ENCODE measurements at places on chromosomes 1 and 21.

- DNase-seq = no peak
These were observed 34.4 kb downstream of the WNT9A start for GRCh38 chr1:227913396-227913763.

DNA sequence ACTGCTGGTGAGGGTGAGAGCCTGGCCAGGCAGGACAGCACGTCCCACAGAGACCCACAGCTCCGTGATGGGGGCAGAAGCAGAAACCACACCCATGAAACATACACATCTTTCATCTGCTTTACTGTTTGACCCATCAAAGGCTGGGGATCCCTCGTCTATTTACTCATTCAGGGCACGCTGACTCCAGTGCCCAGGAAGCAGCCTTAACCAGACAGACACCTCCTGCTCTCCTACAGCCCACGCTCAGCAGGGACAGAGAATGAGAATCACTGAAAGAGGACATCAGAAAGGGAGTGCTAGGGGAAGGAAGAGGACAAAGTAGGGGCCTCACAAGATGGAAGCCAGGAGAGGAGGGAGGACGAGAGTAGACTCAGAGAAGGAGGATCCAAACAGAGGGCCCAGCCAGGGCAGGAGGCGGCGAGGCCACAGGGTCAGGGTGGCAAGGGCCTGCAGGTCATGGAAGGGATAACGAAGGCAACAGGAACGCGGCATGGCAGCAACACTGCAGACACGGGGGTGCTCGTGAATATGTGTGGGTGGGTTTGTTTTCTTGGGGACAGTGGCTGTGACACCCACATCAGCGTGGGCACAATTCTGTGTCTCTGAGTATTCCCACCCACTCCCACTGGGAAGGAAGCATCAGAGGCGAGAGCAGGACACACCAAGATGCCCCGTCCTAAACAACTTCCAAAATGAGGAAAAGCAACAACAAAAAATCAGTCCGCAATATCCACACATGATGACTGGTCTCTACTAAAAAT lies 15.4 kb upstream of the NADK start:
- DNase-seq = no peak

GRCh38 chr1:66494482-66494881 lies 39.5 kb upstream of the SGIP1 start:
- DNase-seq = no peak

GRCh38 chr1:59150577-59151386 lies 146.1 kb upstream of the FGGY start:
- no peak for DNase-seq

DNA sequence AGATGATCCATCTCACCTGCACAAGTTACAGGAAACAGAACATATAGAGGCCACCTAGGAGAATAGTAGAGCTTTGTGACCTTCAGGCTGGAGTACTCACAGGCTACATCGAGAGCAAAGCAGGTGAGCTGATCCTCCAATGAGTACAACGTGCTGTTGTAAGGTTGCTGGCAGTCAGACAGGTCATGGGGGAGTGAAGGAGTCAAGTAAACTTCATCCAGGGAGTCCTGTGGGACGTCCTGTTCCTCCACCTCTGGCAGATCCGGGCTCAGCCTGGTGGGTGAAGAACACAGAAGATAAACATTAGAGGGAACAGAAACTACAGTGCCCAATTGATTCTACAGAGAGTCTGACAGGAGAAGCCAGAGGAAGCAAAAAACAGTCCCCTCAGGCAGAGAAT lies 62.5 kb downstream of the PRKAB2 start:
- DNase-seq = no peak

DNA sequence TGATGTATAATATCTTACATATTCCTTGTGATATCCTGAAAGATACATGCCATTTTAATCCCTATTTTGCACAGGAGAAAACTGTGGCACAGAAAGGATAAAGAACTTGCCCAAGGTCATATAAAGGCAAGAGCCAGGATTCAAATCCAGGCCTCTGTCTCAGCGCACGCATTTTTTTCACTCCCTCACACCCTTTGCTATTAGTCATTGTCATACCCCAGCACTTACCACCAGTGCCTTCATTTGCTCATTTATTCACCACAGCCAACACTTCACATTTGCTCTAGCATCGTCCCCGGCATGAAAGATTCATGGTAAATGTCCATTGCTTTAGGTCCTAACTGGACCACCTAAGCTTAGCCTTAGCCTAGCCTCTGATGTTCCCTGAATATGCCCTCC lies 14.2 kb downstream of the ALX3 start:
- DNase-seq = no peak
